HFFc6 (cell line): ENCODE measurements at places on chromosomes 1 and 21. TPM values are rescaled to one million over a fixed set of nuclear protein-coding genes. Genes with fewer than 3 reads are reported as not detected.

SYNC gene
- total RNA-seq: 39.7 to 50.6 TPM (median 39.7 TPM) in 3 replicates

IPO13 gene
- 24.0 to 36.1 TPM (median 29.9 TPM) in 3 replicates for total RNA-seq

MYOG gene
- not detected in 2 replicates for total RNA-seq

SPRR4 gene
- total RNA-seq: not detected in 2 replicates

OBSCN gene
- 0.63 to 1.1 TPM (median 0.92 TPM) in 3 replicates for total RNA-seq

IVL gene
- not detected in 3 replicates for total RNA-seq

LCE2C gene
- not detected in 3 replicates for total RNA-seq

OLFML3 gene
- 66.4 to 118 TPM (median 78.8 TPM) in 3 replicates for total RNA-seq

IFI44 gene
- total RNA-seq: 1.3 to 3.0 TPM (median 1.7 TPM) in 3 replicates

GPR37L1 gene
- total RNA-seq: not detected in 3 replicates

BARHL2 gene
- total RNA-seq: not detected in 3 replicates
